ENCODE measurements at places on chromosomes 13 and 19.

- no peak for DNase-seq
Observed at GRCh38 chr13:89490661-89491060, 1819.5 kb downstream of the SLITRK5 start.

GRCh38 chr13:51620165-51620983, 36.1 kb downstream of the WDFY2 start:
- DNase-seq, result no peak

GRCh38 chr19:54208784-54209057, 8.1 kb downstream of the RPS9 start:
- DNase-seq, result no peak

DNA sequence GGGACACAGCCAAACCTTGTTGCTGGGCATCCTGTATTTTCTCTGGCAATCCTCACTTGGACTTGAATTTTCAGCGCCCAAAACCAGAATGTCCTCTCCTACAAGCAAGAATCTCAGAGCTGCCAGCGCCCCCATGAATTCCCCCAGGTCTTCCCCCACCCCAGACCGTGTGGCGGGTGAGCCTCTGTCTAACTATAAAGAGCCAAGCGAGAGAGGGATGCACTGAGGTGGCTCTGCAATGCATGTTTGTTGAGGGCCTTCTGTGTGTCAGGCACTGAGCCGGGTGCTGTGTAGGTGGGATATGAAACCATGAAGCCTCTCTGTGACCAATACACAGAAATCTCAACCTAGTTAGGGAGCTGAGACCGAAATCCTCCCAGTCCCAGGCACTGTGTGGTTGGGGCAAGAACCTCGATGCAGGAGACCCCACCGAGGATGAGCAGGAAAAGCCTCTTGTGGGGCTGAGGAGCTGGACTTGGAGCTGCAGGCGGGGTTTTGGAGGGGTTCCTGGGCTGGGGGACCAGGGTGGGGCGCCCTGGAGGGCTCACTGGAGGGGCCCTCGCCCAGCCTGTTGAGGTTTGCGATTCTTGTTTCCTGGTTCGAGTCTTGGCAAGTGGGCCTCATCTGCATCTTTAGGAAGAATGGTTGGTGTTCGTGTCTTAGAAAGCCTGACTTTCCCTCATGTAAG, 12.4 kb upstream of the PROZ start:
- no peak for DNase-seq

- peak; percentile 44 for DNase-seq
Observed at GRCh38 chr19:7515645-7516151, at the start of gene ZNF358. Gene ZNF358 (plus strand): TSS chr19:7516103. CDS start chr19:7519243, 3,140 bp downstream.

- no peak for DNase-seq
Observed at GRCh38 chr19:28307963-28308362, 905.0 kb downstream of the UQCRFS1 start.

GRCh38 chr19:10398819-10399218, 4.5 kb downstream of the CDC37 start:
- DNase-seq, result no peak

- peak; percentile 71 for DNase-seq
Observed at GRCh38 chr19:29667901-29668341, 2.7 kb downstream of the PLEKHF1 start.
